ENCODE measurements at places on chromosomes 5 and 9.

GRCh38 chr9:136332482-136332983 is 5.2 kb downstream of the GPSM1 start:
- DNase-seq: no peak

GRCh38 chr9:116985596-116985995 is 298.5 kb downstream of the TRIM32 start:
- no peak for DNase-seq

DNA sequence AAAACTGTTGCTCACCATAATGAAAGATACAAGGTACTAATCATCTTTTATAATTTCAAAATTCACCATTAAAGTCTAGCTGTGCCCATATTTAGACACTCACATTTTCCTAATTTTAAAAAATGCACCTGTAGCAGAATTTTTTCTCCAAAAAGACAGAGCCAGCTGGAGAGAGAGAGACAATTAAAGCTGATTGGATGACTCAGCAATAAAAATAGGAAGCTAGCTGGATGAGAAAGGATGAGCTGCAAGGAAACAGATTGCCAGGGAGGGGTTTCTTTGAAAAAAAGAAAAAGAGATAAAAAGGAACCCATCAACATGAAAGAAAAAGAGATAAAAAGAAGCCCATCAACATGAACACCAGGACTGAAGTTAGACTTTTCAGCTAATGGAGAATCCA is 73.8 kb downstream of the HCN1 start:
- no peak for DNase-seq

DNA sequence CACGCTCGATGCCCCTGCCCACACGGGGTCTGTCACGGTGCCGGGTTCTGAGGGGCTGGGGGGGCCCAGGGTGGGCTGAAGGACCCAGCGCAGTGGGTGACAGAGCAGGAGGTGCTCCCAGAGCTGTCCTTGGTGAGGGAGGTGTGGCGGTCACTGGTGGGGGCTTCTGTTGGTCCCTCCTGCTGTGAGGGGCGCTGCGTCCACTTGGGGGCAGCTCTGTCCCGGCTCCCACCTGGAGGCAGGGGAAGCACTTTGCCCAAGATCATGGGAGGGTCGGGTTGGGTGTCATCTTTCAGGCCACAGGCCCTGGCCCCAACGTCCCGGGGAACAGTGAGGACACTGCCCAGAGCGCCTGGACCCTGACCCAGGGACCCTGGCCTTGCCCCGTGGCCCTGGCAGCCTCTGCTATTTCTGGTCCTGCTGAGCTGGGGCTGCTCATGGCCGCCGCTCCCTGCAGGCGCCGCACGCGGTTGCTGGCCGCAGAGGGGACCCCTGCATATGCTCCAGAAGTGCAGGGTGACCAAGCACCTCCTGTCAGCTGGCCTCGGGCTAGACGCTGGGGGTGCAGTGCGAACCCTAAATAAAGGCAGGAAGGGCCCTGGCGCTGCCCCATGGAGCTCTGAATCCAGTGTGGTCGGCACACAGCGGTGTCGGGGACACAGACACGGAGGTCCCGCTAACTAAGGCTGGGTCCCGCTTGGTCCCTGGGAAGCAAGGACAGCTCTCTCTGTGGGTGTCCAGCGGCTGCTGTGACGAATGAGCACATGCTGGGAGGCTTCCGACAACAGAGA is 11.6 kb upstream of the RNU6ATAC start:
- DNase-seq: no peak

DNA sequence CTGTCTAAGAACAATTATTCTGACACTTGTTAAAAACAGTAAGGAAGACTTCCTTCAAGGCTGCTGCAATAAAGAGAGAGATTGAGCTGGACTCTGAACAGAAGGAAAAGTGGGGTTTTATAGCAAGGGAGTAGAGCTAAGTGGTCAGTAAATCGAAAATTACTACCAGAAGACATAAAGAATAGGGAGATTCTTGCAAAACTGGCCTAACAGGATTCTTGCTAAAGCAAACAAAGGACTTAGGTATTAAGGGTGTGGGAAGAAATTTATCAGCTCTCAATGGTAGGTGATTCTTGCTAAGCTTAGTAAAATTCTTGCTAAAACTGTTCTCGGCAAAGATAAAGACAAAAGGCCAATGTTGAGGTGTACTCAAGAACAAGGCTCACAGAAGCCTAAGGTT is 300.5 kb downstream of the SLCO4C1 start:
- no peak for DNase-seq

DNA sequence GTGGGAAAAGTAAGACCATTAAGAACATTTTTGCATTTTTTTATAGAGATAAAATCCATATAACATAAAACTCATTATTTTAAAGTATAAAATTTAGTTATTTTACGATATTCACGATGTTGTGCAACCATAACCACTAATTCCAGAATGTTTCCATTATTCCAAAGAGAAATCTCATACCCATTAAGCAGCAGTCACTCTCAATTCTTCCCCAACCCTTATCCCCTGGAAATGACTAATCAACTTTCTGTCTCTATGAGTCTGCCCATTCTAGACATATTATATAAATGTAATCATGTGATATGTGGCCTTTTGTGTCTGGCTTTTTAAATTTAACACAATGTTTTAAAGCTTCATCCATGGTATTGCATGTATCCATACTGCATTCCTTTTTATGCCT is 115.6 kb upstream of the ADAMTSL1 start:
- no peak for DNase-seq

- no peak for DNase-seq
These were observed 115.6 kb downstream of the CDK5RAP2 start for GRCh38 chr9:120464176-120464886.

DNA sequence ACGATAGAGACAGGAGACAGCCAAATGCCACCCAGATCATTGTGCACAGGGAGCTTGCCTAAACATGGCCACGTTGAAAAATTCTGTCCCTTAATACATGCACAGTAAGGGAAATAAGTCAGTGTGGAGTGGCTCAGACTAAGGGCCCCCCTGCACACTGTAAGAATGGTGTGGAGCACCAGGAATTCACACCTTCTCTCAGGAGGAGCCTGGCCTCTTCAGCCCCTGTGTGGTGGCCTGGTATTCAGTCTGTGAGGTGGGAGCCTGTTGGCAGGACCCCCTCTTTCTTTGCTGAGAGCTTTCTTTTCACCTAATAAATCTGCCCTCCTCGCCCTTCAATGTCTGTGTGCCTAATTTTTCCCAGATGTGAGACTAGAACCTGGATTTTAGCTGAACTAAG is 66.1 kb upstream of the RASGRF2 start:
- DNase-seq: no peak

GRCh38 chr5:2310946-2311345 is 428.2 kb upstream of the IRX4 start:
- DNase-seq: no peak

DNA sequence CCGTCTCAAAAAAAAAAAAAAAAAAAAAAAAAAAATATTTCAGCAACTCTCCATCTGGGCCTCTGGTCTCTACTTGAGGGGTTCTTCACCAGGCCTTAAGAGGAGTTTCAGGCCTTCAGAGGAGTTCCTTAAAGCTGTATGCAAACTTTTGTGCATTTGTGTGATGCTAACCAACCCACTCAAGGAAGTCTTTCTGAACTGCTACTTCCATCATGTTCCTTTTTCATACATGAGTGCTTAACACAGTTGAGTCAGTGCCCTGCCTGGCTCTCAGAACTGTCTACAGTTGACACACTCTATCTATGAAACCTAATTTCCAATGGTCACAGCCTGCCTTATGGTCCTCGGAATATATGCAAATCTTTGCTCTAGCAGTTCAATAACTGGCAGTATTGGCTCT is 146.5 kb downstream of the MEF2C start:
- DNase-seq: no peak

DNA sequence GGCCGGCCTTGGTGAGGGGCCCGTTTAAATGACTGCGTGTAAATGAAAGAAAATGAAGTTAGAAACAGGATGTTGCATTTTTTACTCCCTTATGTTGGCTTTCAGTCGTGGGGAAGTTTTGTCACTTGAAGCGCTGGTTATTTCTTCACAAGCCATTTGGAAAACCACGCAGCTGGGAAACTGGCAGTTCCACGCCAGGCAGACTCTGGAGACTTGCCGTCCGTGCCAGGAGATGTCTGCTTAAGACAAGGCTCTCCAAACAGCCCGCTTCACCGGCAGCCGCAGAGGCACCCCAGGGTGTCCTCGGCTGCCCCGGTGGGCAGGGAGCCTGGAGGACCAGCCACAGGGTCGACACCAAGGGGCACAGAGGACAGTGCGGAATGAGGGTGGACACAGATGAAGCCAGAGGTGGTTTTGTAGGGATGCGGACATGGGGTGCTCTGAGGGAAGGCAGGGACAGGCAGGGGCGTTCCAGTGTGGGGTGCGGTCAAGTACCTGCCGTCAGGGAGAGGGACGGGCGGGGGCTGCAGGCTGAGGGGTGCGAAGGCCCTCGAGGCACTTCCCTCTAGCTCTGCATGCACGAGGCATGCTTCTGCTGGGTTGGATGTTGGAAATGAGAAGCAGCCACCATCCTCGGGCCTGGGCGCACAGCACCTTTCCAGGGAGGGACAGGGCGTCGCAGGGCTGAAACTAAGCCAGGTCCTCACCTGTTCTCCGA is 11.1 kb upstream of the AJM1 start:
- no peak for DNase-seq

DNA sequence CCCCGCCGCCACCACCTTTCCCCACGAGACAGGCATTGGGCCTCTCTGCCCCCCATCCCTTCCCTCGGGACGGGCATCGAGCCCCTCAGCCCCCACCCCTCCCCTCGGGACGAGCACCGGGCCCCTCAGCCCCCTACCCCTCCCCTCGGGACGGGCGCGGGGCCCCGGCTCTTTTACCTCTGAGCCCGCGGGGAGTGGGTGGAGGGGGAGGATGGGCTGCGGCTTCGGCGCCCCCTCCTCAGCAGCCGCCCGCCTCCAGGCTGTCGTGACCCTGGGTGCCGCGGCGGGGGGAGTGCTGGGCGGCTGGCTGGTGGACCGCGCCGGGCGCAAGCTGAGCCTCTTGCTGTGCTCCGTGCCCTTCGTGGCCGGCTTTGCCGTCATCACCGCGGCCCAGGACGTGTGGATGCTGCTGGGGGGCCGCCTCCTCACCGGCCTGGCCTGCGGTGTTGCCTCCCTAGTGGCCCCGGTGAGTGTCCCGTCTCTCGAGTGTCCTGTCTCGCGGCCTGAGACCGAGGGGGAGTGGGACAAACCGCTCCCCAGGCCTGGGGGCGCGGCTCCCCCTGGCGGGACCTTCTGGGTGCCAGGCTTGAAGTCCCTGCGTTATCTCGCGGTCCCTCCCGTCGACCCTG is 791 bp downstream of the SLC2A8 start:
- peak; percentile 76 for DNase-seq

DNA sequence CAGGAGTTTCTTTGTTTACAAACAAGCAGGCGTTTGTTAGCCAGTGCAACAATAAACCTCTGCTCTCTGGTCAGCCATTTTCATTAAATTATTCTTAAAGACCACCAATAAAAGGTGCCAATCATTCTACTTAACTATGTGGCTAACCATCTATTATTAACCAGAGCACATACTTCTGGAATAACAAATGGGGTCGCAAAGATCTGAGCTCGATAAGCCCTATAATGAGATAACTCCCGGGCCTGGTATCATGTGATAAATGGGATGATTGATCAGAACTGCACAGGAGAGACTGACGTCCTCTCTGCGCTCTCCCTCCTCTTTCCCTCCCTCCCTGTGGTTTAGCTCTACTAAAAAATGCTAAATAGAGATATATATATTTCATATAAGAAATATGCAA is 488.2 kb downstream of the NTRK2 start:
- DNase-seq: no peak

DNA sequence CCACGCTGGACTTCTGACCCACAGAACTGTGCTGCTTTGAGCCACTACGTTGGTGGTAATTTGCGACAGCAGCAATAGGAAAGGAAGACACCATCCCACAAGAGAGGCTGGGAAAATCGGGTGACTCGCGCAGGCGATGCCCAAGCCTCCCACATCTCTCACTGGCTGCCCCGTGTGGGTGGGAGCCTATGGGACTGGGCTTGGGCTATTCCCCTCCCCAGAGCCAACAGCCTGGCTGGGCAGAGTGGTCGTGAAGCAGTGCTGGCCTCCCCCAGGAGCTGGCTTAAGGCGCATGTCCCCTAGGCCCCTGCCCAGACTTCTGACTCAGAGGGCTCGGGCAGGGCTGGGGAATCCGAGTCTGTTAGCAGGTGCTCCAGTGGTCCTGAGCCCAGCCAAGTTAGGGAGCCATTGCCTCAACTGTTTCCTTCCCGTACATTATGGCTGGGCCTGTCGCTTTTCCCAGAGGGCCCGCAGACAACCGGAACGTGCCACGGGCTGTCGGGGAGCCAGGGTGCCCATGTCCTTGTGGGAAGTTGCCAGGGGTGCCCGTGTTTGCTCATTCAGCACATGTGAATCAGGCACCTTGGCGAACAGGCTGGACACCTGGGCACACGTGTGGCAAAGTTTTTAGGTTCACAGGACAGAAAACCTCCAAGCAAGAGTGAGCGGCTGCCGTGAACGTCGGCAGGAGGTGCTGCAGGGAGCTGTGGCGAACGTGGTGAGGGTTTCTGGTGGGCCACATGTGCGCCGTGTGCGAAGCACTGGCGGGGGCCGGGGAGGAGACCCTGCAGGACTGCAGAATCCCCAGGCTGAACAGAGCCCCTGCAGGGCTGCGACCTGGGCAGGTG is 7.0 kb upstream of the RASGEF1C start:
- DNase-seq: peak; percentile 55

GRCh38 chr9:99808454-99808853 is 13.2 kb upstream of the NR4A3 start:
- peak; percentile 21 for DNase-seq

- peak; percentile 42 for DNase-seq
These were observed 99.6 kb upstream of the TAF11L2 start for GRCh38 chr5:17398431-17398830.

- no peak for DNase-seq
These were observed 20.1 kb upstream of the LAMC3 start for GRCh38 chr9:130988905-130989304.

GRCh38 chr5:58085800-58086199 is 374.1 kb downstream of the PLK2 start:
- no peak for DNase-seq
